Stimulated activated CD8-positive, alpha-beta memory T cell treated with anti-CD3 and anti-CD28 coated beads, Interleukin-2, amount 100 ng/mL, for 48 hours (primary cell): ENCODE measurements at places on chromosomes 11 and 22.
A peak's percentile ranks its signal among the peaks of the same experiment; 100 is the strongest.

- DNase-seq, result no peak
Measured at GRCh38 chr11:123391646-123392348, 38.3 kb upstream of the GRAMD1B start.

- peak; percentile 41 for DNase-seq
Measured at GRCh38 chr11:108199446-108200321, 22.8 kb downstream of the NPAT start.

DNA sequence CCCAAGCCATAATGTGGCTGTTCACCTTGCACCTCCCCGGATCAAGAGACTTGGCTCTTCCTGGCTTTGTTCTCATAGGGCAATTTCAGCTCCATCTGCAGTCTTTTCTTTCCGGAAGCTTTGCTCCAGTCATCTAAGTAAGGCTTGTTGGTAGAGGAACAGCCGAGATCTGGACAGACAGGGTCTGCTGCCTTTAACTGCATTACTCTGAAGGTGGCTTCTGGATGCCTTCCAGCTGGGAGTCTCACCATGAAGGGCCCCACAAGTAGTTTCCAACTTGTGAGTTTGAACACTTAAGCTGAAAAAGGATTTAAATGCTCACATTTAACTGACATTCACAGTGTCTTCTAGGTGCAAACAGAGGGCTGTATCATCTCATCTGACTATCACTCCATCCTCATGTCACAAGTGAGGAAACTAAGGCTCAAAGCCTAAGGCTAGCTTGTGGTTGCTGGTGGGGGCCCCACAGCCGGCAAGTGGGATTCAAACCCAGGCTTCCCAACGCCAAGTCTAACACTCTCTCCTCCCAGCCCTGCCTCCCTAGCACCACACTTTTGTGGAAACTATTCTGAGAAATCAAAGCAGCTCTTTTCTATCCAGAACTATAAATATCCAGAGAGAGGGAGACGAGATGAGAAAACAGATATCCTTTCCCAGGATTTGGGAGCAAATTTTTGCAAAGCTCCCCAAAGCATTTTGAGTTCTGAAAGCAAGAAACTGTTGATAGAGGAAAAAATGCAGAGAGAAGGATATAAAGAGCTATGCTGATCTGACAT, 58.4 kb downstream of the GALNT18 start:
- DNase-seq, result no peak

GRCh38 chr11:70675697-70676374, 277.5 kb downstream of the CTTN start:
- no peak for DNase-seq

DNA sequence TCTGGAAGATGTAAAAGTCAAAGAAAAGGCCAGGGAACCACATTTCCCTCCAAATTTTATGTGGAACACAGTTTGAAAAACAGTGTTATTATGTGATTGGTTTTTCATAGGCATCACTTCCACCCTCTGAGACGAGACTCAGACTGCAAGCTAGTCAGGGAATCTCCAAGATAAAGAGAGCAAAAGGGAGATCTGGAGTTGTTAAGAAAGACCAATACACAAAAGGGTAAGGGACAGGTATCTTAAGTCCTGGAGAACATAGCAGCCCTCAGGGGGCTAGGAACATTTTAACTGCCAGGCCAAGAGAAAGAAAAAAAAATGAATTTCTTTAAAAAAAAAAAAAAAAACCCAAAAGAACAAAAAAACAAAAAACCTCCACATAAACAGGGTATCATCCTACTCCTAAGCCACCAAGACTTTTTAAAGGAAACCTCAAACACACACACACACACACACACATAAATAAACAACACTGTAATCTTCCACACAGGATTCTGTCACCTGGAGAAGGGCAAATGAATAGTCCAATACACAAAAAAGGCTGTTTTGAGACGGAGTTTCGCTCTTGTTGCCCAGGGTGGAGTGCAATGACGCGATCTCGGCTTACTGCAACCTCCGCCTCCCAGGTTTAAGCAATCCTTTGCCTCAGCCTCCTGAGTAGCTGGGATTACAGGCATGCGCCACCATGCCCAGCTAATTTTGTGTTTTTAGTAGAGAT, 44.5 kb downstream of the CELF1 start:
- no peak for DNase-seq

DNA sequence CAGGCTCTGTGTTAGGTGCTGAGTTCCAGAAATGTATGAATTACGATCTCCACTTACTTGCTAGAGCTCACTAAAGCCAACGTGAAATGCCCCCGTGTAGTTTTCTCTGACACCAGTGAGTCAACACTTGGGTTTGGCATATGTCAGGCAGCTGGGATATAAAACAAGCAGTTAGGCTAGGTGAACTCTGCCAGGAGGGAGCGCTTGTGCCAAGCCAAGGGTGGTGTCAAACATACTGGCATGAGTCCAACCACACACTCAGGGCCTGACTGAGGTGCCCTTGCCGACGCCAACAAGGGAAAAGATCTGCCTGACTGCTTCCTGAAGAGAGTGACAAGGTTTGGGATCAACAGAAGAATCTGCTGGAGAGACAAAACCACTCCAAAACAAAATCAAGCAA, 167.8 kb upstream of the NARS2 start:
- no peak for DNase-seq

- DNase-seq, result no peak
Measured at GRCh38 chr11:11978792-11979487, 29.5 kb downstream of the DKK3 start.

- DNase-seq, result no peak
Measured at GRCh38 chr11:7439746-7440320, 45.5 kb upstream of the OLFML1 start.

DNA sequence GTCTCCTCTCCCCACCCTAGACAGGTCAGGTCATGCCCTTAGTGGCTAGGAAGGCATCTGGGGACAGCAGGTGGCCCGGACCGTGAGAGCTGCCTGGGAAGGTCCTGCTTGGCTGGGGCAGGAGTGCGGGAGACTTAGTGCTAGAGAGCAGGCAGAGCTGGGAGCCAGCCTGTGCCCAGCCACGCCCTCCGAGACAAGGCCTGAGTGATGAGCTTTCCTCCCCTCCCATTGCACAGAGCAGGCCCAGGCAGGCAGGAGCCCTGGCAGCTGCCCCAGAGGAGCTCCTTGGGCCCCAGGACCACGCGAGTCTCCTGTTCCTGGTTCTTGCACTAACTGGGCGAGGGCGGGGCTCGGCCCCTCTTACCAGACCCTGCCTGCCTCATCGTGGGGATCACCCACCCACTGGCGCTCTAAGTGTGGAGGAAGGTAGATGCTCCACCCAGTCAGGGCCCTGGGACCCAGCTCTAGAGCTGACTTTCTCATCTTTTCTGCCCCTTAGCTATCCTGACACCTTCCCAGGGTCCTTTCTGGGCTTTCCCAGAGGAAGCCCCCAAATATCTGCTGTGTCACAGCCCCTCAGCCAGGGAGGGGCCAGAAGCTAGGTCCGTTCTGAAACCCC, 44.9 kb downstream of the MACROD1 start:
- DNase-seq, result no peak

DNA sequence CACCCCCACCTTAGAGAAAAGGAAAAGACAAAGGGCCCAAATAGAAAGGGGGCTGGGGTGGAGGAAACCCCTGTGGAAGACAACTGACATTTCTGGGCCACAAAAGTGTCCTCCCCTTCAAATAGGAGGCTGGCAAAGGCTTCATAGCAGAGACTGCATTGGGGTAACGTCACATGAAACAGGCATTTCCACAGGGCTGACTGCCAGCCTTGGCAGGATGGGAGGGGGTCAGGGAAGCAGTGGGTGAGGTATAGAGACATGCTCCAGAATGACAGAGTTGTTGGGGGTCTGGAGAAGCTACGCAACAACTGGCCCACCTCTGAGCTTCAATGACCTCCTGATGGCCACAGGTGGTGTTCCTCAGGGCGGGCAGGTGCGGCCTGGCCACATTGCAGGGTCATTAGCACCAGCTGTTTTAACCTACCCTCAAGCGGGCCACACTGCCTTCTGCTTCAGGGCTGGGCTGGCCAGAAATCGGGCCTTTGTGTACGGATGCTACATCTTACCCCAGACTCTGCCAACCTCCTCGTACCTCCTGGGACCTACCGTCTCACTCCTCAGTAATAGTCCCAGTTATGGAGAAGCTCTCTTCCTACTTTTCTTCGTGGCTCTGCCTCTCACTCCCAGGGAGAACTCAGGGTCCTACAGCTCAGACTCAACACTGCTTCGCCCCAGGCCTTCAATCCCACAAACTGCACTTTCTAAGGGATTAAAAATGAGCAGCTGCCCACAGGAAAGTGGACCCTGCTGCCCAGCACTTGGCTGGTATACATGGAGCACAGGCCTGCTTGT, 160.0 kb upstream of the NCAM1 start:
- DNase-seq, result no peak

DNA sequence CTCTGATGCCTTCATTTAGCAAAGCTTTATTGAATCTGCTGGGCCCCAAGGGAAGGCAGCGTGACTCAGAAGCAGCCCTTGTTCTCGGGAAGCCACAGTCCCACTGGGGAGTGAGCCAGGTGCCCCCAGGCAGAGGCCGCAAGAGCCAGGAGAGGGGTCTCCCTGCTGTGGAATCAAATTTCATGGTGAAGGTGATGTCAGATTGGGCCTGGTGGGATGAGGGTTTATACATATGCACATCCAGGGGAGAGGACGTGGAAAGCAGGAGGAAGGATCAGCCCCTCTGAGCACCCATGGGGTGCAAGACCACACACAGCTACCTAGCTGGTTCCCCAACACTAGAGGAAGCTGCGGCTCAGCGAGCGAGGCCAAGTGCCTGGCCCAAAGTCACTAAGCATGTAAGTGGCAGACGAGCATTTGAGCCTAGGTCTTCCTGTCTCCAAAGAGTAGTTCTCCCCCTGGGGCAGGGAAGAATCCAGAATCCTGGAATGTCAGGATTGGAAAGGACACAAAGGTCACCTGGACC, 2.0 kb downstream of the SYNGR1 start:
- DNase-seq, result no peak
